ENCODE measurements at places on chromosomes 12 and 14.

GRCh38 chr12:53391724-53392123 is 11.7 kb downstream of the SP1 start:
- peak; percentile 26 for DNase-seq

- DNase-seq, result no peak
Observed at GRCh38 chr12:104247698-104248097, 32.1 kb downstream of the TXNRD1 start.

DNA sequence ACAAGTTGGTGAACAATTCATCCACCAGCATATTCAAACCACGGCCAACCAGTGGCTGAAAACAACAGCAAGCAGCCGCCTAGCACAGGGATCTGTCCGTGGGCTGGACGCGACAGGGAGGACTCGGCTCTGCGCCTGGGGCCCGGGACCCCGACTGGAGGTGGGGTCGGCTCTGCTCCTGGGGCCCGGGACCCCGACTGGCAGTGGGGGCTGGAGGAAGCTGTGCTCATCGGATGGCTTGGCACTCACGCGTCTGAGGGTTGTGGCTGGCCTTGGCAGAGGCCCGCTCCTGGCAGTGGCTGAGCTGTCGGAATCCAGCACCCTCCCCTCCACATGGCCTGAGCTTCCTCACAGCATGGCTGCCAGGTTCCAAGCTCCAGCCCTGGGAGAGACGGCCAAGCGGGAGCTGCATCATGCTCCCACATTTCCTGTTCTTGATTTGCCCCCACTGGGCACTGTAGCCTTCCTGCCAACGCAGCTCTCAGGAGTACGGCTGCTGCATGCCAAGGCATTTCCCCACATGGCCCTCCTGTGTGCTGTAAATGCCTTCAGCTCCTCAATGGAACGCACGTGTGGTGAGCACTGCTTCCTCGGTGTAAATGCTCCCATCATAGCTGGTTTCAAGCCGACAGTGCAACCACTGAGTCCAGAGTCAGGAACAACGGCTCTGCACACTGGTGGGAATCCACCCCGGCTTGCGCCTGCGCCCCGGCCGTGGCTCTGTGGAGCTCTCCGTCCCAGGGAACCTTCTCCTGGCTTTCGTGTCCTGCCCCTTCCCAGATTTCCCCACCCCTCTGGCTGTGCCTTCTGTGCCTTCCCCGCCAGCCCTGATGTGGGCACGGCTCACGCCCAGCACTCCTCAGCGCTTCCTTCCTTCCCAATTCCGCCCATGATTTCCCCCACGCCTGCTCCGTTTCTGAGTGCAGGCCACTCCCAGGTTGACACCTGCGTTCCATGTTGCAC is 7.3 kb upstream of the GALNT9 start:
- DNase-seq, result no peak

GRCh38 chr12:97404543-97404942 is 58.1 kb upstream of the RMST start:
- DNase-seq, result peak; percentile 6

DNA sequence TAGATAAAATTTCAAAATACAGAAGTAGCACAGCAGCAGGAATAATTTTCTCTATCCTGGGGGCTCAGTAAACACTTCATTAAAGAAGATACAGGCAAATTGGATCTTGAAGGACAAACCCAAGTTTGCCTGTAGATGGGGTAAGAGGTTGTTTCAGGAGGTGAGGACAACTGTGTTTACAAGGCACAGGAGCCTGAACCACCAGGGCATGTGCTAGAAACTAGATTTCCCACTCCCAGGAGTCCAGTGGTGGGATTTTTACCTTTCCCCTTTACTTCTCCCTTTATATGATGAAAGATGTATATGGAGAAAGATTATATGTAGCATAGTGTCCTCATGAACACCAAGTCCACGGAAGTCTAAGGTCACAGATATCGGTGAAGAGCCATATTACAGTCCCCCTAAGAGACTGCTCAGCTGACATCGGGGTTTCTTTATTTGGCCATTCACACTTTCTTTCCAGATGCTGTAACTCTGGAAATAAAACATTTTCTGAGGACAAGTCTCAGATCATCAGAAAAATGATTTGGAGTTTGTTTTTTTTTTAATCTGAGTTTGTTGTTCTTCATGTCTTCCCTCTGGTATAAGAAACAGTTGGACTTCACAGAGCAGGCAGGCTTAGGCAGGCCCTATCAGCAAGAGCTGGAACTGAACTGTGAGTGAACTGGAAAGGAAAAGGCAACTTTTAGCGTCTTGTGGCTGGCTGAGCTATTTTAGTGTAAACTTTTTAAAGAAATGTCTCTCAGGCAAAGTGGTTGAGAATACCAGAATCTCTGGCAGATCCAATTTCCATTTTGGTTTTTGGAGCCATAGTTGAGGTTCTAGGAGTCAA is 8.0 kb upstream of the EVL start:
- peak; percentile 28 for DNase-seq

- no peak for DNase-seq
Observed at GRCh38 chr14:59308086-59308485, 119.6 kb downstream of the DAAM1 start.

DNA sequence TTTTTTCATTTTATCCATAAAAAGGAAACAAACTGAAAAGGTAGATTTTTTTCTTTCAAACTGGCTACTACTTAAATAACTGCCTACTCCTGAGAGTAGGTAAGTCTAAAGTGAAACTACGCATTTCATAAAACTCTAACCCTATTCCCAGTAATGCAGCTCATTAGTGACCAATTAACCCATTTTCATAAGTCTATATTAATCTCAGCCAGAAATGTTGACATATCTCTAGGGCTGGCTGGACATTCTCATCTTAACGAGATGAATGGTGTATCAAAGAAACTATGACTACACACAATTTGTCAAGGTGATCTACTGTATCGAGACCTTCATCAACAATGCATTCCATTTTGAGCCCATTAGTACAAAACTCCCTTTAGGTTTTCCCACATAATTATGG is 57.2 kb downstream of the EPS8 start:
- DNase-seq, result no peak

- DNase-seq, result no peak
Observed at GRCh38 chr14:70685474-70686197, 43.9 kb downstream of the TTC9 start.

GRCh38 chr12:4119157-4119761 is 154.3 kb upstream of the CCND2 start:
- no peak for DNase-seq

- peak; percentile 54 for DNase-seq
Observed at GRCh38 chr12:6097411-6097810, 27.1 kb downstream of the VWF start.

DNA sequence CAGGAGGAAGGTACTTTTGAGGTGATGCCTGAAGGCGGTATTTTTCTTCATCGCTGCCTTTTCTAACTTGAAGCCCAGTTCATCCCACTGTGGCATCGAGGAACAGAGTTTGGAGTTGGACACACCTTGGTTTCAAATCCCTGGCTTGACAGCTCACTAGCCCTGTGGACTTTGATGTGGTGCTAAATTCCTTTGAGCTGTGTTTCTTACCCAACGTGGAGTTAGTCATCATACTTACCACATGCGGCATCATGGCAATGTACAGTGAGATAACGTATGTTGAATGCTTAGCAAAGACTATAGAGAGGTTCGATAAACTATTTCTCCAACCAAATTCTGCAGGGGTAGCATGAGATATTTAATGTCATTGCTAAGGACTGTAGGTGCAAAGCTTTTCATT is 3.4 kb downstream of the PLEKHG3 start:
- peak; percentile 77 for DNase-seq

DNA sequence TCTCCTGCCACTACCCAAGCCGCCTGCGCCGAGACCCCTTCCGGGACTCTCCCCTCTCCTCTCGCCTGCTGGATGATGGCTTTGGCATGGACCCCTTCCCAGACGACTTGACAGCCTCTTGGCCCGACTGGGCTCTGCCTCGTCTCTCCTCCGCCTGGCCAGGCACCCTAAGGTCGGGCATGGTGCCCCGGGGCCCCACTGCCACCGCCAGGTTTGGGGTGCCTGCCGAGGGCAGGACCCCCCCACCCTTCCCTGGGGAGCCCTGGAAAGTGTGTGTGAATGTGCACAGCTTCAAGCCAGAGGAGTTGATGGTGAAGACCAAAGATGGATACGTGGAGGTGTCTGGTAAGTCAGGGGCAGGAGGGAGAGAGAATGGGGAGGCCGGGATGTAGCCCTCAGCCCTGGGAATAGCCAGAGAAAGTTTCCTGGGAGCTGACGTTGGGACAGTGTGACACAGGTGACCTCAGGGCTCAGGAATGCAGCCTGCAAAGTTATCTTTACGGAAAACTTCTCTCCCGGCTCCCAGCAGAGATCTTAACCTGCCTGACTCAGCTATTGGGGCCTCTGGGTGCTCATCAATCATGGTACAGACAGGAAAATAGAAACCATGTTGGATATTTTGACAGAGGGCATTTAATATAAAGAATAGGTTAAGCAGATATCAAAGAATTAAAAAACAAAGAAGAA is 747 bp downstream of the HSPB8 start:
- DNase-seq, result peak; percentile 66

- no peak for DNase-seq
Observed at GRCh38 chr14:106277503-106277902, 751.1 kb downstream of the TMEM121 start.
